Renal cortex interstitium (tissue), 15 donors: ENCODE measurements at places on chromosomes 13 and 19. TPM values are rescaled to one million over a fixed set of nuclear protein-coding genes. Genes with fewer than 3 reads are reported as not detected.

DNA sequence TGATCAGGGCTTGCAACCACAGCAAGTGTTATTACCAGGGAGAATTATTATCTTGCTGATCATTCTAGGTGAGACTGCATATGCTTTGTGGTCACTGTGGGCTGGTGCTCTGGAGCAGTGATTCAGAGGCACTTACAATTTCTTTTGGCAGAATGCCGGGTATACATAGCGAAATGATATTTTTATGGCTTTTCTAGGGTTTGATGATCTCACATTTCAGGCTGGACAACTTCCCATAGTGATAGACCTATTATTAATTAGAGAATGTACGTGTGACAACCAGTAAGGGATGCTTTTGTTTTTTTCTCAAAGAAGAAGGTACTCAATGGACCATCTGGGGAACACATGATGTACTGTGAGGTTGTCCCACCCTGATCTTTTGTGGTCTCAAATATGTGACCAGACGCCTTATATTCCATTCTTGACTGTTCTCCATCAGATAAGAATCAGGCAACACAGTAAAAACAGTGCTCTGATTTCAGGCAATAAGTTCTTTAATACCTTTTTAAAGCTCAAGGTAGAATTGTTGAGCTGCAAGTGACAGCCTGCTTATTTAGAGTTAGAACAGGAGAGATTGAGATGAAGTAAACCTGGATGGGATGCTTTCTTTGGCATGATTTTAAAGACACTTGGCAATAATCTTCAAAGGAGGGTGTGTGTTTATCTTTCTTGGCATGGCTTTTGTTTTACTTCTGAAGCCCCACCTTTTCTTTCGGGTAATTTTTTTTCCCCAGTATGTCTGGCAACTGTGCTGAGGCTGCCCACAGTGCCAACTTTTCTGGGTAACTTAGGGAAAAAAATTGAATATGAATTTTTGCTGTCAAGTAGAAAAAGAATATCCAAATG is 27.4 kb upstream of the SCEL start:
- no peak for DNase-seq

IGLON5 gene
- 5.2 TPM for polyA plus RNA-seq

- no peak for DNase-seq
Observed at GRCh38 chr13:113616281-113616906, 31.8 kb downstream of the TFDP1 start.

POSTN gene
- polyA plus RNA-seq: 301 TPM

ACP7 gene
- 0.72 TPM for polyA plus RNA-seq

GRCh38 chr19:51158474-51159129 is 16.5 kb downstream of the SIGLEC7 start:
- DNase-seq: no peak

- DNase-seq: no peak
Observed at GRCh38 chr13:21328836-21329477, 130.1 kb downstream of the ZDHHC20 start.

DNA sequence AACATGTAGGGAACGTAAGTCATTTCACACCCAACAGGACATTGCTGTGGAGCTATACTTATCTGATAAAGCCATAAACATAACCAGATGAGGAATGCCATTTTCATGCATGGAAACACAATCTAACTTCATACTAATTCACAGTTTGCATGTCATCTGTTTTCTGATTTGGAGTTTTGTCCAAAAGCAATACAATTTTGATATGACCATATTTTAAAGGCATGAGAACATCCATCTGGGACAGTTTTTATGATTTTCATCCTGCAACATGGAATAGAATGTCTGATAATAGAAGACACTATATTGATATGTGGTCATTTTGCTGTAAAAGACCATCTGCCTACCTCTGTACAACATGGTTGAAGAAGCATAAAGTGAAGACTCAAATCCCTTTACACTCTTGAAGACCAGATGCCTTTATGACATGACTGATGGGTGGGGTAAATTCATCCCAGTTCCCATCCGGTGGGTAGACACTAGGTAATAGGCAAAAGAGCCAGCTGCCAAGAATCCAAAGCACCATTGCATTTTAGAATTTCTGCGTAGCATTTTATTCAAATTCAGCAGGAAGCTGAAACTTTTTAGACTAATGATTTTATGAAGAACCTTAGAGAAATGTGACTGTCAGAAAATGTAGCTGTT is 309.8 kb downstream of the LMO7 start:
- no peak for DNase-seq

BRD4 gene
- 61.5 TPM for polyA plus RNA-seq

- DNase-seq: no peak
Observed at GRCh38 chr19:4577020-4577782, 17.7 kb upstream of the SEMA6B start.

DPF1 gene
- polyA plus RNA-seq: 1.2 TPM

MPHOSPH8 gene
- polyA plus RNA-seq: 60.4 TPM

GRCh38 chr19:41575998-41576397 is at the start of gene CEACAM21:
CEACAM21 (plus strand) TSS chr19:41576166; CDS start chr19:41576275, 109 bp downstream.
- DNase-seq: no peak

DNA sequence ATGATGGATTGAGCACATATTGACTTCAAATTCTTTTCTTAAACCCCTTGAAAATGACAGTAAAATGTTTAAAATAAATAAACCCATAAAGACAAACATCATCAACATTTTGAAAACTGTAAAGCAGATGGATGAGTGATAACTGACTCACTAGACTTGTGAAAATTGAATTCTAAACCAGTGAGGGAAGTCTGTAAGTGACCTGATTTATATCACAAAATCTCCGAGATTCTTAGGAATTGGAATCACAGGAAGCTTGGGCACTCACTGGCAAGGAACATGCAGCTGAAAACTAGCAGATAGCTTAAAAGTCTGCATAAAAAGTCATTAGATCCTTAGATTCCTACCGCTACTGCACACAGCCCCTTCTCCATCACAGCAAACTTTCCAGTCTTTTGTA is 51.3 kb upstream of the TSC22D1 start:
- no peak for DNase-seq

DNA sequence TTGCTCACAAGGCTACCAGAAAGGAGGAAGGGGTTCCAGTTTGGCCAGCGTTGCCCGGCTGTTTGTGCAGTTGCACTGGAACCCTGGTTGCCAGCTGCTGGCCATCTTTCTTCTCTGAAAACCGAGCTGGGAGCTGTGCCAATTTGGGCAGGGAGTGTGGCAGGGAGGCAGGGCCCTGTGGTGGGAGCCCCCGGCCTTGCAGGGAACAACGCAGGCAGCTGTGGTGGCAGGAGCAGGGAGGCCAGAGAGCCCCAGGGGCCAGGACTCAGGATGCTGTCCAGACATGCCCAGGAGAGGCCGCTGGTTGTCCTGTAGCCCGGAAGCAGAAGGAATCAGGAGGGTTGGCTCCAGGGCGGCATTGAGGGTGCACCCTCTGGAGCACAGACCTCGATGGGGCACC is 4.8 kb downstream of the KMT5C start:
- no peak for DNase-seq

- DNase-seq: no peak
Observed at GRCh38 chr13:94123557-94123956, 355.9 kb downstream of the DCT start.

- DNase-seq: no peak
Observed at GRCh38 chr19:46950526-46951170, 69.0 kb upstream of the NPAS1 start.

GRCh38 chr19:42440357-42441048 is 2.2 kb downstream of the CXCL17 start:
- no peak for DNase-seq

ZNF99 gene
- 1.1 TPM for polyA plus RNA-seq

GRCh38 chr19:43504426-43505185 is at the start of gene PHLDB3:
PHLDB3 (minus strand) TSS chr19:43504746; CDS start chr19:43504118, 628 bp downstream.
- no peak for DNase-seq

DNA sequence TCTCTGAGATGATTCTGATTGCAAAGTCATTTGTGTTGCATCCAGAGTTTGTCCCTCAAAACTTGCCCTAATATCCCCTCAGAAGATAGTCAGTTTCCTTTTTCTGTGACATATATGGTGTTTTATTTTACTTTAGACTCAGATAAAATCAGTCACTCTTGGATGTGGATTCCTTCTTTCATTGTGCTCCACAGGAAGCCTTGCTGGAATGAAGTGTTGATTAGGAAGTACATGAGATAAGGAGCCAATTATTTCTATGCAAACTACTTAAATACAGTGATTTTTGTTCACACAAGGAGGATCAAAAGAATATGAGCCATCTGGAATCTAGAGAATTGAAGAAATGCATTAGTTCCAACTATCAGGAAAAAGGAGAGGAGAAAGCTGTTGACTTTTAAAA is 107.6 kb upstream of the RXFP2 start:
- DNase-seq: no peak

DNA sequence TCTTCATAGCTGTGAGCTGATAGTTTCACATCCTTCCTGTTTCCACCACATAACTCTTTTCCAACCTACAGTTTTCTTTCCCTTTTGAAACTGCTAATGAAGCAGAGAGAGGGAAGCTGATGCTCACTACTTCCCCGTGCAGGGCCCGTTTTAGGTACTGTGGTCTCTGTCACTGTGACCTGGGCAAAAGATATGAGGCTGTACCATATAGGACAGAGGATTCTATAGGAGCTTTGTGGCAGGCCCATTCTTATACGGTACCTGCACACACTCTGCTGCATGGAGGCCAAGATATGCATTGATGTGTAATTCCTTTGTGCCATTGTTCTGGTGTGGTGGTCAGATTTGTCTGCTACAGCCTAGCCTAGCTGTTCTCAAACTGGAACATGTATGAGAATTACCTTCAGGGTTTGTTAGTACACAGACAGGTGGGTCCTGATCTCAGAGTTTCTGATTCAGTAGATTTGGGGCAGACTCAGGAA is 577.3 kb downstream of the LMO7 start:
- no peak for DNase-seq

OR7G2 gene
- polyA plus RNA-seq: not detected

NAPSA gene
- polyA plus RNA-seq: 15.3 TPM

- no peak for DNase-seq
Observed at GRCh38 chr19:31164791-31165251, 184.4 kb downstream of the TSHZ3 start.

GRCh38 chr13:40116008-40116407 is 460.5 kb downstream of the COG6 start:
- peak; percentile 25 for DNase-seq

- DNase-seq: no peak
Observed at GRCh38 chr19:37869766-37870340, 36.5 kb downstream of the WDR87 start.

- no peak for DNase-seq
Observed at GRCh38 chr19:47228937-47229675, 1.9 kb downstream of the BBC3 start.

DNA sequence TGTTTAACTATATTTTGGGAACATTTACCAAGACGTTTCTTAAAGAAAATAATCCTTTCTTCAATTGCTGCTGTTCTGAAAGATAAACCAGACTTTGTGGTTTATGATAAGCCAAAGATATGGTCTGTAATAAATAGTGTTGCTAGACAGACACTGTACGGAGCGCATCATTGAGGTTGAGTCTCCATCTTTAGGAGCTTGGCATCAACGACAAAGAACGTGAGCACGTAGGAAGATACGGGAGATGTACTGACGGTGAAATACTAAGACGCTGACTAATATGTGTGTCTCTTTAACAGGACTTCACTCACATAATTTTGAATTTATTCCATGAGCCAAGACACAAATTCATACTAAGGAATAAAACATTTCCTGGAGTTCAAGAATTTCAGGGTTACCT is 16.2 kb downstream of the TEX29 start:
- no peak for DNase-seq

DNA sequence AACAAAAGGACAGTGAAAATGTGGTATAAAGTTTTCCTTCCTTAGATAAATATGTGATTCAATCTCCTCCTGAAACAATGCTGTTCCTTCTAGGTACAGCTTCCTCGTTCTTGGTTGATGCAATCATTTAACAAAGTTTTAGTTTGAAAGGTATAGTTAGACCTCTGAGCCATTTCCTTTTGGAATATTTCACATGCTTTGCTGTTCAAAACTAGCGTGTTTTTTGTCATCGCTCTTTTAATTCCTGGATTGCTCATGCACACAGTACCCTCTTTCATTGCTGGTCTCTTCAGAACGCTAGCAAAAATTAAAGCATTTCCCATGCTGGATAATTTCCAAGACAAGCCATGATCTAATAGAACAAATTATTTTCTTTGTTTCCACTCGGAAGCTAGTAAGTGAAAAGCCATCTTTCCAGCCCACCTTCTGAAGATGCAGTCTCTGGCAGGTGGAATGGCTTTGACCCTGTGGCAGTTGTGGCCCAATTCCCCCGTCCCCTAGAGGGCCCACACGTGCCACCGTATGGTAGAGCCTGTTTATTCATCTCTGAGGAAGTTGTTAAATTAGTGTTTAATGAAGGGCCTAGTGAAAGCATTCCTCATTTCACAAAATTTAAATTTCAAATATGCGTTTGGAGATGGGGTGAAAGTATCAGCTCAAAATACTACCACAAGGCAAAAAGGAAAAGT is 1040.6 kb upstream of the SLC10A2 start:
- DNase-seq: no peak

DNA sequence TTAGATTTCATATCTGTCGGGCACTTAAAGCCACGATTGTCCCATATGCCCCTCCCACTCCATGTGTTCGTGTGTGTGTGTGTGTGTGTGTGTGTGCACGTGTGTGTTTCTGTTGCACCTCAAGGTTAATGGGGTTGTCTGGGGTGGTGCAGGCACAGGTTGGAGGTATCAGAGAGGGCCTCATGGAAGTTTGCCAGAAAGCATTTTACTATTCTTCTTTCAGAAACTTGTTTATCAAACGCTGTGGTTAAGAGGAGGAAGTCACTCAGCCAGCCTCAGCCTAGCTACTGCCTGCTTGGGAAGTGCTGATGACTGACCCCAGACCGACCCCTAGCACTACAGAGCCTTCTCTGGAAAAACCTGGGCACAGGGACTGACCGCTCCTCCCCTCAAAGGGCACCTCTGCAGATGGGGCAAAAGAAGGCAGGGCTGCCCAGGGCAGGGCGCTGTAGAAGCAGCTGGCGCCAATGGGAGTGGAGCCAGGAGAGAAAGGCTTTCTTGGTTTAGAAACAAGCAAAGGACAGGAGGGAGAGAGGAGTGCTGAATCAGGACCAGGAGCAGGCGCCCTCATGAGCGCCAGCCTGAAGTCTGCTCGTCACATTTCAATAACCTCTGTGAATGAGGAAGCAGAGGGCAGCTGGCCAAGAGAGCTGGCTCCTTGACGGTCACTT is 3.9 kb downstream of the SIAH3 start:
- DNase-seq: no peak

DNA sequence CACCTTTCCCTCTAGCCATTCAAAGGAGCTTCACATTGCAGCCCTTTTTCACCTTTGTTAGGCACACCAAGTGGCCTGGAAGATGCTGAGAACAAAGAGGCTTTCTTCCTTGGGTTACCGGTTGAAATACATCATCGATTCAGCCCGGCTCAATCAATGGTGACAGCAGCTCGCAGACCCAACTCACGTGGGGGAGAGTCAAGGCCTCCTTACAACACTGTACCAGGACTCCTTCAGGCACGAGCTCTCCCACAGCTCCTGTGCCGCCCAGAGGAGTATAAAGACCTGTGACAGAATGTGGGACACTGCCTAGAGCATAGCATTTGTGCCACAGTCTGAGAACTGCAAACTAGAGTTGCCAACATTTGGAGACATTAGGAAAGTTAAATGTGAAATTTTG is 3.9 kb upstream of the LRRC63 start:
- DNase-seq: no peak

GRCh38 chr13:47110833-47111240 is 214.0 kb upstream of the HTR2A start:
- no peak for DNase-seq

GRCh38 chr13:26563713-26564112 is 6.2 kb downstream of the WASF3 start:
- no peak for DNase-seq

GRCh38 chr19:56858026-56858425 is 17.5 kb upstream of the PEG3 start:
- no peak for DNase-seq
